Common myeloid progenitor, CD34-positive (primary cell): ENCODE measurements at places on chromosomes 11 and 22.

- DNase-seq: no peak
- no peaks in the 10 kb centered on the region for H3K27me3 ChIP-seq
- no peaks in the 10 kb centered on the region for H3K4me1 ChIP-seq
- peaks cover 6% of the 10 kb centered on the region for H3K36me3 ChIP-seq
- H3K4me3 ChIP-seq: no peak overlapping the region
- no peak overlapping the region for H3K27ac ChIP-seq
Observed at GRCh38 chr11:20493340-20493739, 105.8 kb downstream of the PRMT3 start.

DNA sequence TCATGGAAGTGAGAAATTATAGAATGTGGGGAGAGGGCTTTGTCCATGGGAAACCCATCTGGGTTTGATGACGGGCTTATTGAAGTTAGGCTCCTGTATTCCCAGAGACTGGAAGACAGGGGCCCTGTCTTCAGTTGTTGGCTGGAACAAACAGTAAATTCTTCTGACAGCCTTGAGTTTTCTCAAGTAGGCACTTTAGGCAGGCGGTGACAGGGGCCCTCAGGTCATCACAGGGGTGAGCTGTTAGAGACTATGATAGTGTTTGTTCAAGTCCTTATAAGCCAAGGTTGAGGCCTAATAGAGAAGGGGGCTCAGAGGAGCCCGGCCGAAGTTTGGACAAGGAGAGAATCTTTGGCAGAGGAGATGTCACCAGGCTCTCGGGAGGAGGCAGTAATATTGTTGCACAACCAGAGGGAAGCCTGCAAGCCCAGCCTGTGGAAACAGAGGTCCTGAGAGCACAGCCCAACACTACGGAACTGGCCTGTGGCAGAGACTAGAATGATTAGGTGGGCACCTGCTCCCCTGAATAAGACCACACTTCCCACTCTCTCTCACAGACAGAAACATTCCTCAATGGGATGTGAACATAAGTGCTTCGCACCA, 20.2 kb upstream of the IL17RA start:
- peaks cover 10% of the 10 kb centered on the region for H3K4me1 ChIP-seq
- H3K36me3 ChIP-seq: no peaks in the 10 kb centered on the region
- H3K4me3 ChIP-seq: no peak overlapping the region
- no peak overlapping the region for H3K27ac ChIP-seq
- DNase-seq: no peak

GRCh38 chr11:117643606-117644300, 153.3 kb downstream of the DSCAML1 start:
- no peak overlapping the region for H3K27ac ChIP-seq
- no peaks in the 10 kb centered on the region for H3K27me3 ChIP-seq
- no peak overlapping the region for H3K4me3 ChIP-seq
- H3K4me1 ChIP-seq: no peaks in the 10 kb centered on the region
- DNase-seq: no peak

DNA sequence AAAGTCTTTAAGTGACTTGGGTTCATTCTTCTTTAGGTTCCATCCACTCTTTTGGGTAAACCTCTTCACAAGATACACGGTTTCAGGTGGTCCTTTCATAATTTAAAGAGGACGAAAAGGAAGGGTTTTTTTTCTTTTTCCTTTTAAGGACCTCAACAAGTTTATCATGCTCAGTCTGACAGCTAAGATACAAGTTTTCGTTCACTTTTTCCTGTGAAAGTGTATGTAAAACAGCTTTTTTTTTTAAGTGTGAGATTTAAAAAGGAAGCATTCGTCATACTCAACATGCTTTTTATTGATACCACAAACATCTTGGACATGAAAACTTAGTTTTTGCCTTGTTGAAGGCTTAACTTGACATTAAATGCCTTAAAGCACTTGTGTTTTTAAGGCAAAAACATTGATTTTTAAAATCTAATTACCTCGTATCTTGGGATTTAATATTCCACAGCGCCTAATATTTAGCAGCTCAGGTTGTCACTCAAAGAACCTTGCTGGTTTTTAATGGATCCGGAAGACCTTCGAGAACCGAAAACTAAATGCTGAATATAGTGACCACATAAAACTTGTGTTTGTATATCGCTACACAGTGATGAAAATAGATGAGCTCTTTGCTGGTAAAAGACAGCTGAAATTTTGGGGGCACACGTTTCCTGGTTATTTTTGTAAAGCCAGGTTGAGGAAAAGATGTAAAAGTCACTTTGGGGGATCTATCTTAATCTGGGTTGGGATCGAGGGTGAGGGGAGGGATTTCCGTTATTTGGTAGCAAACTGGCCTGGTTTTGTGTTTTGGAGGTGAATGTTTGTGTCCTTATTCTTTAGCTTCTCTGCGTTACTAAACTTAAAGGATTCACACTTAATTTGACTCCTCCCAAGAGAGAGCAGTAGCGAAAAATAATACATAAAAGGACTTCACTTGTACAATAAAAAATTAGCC, 2.3 kb downstream of the PCF11 start:
- peaks cover 8% of the 10 kb centered on the region for H3K36me3 ChIP-seq
- DNase-seq: peak; percentile 7
- H3K4me1 ChIP-seq: peaks cover 37% of the 10 kb centered on the region
- peak overlapping the region; percentile 99 for H3K4me3 ChIP-seq
- peak overlapping the region; percentile 0 for H3K27ac ChIP-seq
- no peaks in the 10 kb centered on the region for H3K27me3 ChIP-seq

DNA sequence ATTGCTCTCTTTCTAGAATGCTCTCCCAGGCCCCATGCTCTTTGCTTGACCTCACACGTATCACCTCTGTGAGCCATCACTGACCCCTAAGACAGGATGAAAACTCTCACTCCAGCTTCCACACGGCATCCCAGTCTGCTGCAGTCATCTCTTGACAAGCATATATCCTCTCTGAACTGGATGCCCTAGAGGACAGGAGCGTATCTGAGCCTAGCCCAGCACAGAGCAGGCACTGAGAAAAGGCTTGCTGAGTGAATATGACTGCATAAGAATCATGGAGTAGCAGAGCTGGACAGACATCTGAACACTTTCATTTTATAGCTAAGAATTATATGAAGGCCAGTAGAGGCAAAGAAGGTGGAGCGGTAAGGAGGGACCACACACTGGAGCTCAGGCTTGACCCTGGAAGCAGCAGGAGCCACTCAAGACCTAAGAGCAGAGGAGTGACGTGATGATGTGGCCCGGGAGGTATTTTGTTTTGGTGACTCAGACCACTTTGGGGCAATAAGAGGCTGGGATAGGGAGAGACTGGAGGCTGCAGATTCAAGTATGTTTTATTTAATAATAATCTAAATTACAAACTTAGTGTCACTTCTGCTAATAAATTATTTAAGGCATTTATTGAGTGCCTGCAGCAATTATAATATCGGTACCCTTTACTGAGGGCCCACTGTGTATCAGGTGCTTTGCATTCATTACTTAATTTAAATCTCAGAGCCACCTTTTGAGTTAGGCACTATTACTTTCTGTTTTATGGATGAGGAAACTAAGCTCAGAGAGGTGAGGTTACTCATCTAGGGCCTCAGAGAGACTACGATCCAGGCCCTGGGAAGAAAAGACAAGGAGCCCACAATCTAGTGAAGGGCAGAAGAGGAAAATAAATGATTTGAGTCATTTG, 42.6 kb downstream of the MAP6 start:
- H3K27me3 ChIP-seq: no peaks in the 10 kb centered on the region
- H3K36me3 ChIP-seq: no peaks in the 10 kb centered on the region
- H3K27ac ChIP-seq: no peak overlapping the region
- H3K4me1 ChIP-seq: peaks cover 2% of the 10 kb centered on the region
- no peak for DNase-seq

DNA sequence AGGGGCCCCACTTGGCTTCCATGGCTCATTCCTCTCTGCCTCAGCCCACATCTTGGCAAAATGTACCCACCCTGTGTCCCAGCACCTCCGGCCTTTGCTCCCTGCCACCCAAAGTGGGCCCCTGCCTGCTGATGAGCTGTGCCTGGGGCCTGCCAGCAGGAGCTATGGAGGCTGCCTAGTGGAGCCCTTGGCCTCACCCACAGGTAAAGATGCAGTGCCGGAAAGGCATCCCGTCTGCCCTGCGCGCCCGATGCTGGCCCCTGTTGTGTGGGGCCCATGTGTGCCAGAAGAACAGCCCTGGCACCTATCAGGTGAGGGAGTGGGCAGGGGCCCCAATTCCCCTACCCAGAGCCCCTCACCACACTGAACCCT, 1.3 kb downstream of the TBC1D10C start:
- peaks cover 15% of the 10 kb centered on the region for H3K4me1 ChIP-seq
- peak overlapping the region; percentile 87 for H3K4me3 ChIP-seq
- peaks cover 9% of the 10 kb centered on the region for H3K36me3 ChIP-seq
- no peak for DNase-seq

DNA sequence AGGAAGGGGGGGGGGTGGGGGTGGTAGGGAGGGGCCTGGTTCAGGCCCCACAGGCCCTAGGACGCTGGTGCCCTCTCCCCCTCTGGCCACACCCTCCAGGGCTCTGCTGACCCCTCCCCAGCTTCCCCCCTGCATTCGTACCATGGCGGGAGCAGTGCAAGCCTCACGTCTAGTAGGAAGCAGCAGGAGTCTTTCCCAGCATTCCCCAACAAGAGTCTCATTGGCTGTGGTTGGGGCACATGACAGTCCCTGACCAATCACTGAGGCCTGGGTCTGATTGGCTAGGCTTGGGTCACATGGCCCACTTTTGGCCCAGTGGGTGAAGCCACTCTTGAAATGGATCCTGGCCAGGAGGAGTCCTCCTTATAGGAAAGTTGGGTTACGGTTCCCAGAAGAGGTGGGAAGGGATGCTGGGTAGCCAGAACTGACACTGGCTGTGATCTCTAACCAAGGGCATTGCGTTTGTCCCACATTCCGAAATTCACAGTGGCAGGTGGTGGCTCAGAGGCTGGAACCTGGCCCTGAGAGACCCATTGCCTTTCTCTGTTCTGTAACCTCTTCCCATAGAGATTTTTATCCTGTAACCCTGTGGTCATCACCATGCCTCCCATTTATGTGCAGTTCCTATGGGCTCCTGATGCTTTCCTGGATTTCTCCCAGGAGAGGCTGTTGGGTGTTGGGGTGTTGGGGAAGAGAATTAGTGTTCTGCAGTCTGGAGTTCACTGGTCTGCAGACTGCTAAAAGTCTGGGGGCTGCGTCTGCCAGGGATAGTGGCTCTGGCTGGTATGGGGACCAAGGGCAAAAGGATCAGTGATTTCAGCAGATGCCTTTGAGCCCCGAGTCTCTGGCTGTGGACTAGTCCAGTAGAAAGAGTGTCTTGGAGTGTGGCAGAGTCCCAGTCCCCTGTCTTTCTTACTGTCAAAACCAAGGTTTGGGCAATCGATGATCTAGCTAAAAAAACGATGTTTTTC, 58.9 kb upstream of the MYEOV start:
- no peaks in the 10 kb centered on the region for H3K27me3 ChIP-seq
- no peak overlapping the region for H3K27ac ChIP-seq
- no peak overlapping the region for H3K4me3 ChIP-seq
- H3K36me3 ChIP-seq: no peaks in the 10 kb centered on the region
- no peaks in the 10 kb centered on the region for H3K4me1 ChIP-seq

- H3K4me3 ChIP-seq: peak overlapping the region; percentile 58
- peaks cover 13% of the 10 kb centered on the region for H3K27me3 ChIP-seq
- DNase-seq: no peak
Observed at GRCh38 chr11:63915961-63916836, 765 bp downstream of the RCOR2 start.

- no peak overlapping the region for H3K4me3 ChIP-seq
- no peak overlapping the region for H3K27ac ChIP-seq
- DNase-seq: no peak
- no peaks in the 10 kb centered on the region for H3K36me3 ChIP-seq
- no peaks in the 10 kb centered on the region for H3K4me1 ChIP-seq
- no peaks in the 10 kb centered on the region for H3K27me3 ChIP-seq
Observed at GRCh38 chr11:2002807-2003206, 5.2 kb upstream of the H19 start.

DNA sequence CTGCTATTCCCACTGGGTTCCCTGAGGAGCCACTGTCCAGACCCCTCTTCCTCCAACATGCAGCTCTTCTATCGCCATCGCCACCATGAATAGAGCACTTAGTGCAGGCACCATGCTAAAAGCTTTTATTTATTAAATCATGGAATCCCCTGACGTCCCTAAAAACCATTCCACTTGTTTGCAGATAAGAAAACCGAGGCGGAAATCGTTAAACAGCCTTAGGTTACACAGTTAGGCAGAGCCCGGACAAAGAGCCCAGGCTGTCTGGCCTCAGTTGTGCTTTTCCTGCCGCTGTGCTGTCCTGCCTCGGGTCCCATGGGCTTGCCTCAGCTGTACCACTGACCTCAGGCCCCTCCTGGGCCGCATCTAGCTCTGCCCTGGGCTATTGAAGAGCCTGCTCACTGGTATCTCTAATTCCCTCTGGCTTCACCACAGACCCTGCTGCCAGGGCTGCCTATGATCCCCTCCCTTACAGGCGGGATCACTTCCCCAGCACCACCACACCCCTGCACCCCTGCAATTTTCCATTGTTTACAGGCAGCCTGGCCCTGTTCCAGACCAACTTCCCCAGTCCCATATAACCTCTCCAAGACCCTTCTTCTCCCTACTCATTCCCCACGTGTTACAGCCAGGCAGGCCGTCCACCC, 13.0 kb upstream of the TUB start:
- H3K4me3 ChIP-seq: no peak overlapping the region
- no peaks in the 10 kb centered on the region for H3K27me3 ChIP-seq
- no peaks in the 10 kb centered on the region for H3K36me3 ChIP-seq
- H3K4me1 ChIP-seq: no peaks in the 10 kb centered on the region
- no peak for DNase-seq

GRCh38 chr22:38704654-38705234, 1.0 kb upstream of the GTPBP1 start:
- peaks cover 6% of the 10 kb centered on the region for H3K36me3 ChIP-seq

- H3K27ac ChIP-seq: no peak overlapping the region
- no peak for DNase-seq
- H3K27me3 ChIP-seq: no peaks in the 10 kb centered on the region
- H3K4me1 ChIP-seq: peaks cover 10% of the 10 kb centered on the region
Observed at GRCh38 chr11:57303990-57304579, 20.7 kb downstream of the TNKS1BP1 start.

- no peaks in the 10 kb centered on the region for H3K27me3 ChIP-seq
- no peaks in the 10 kb centered on the region for H3K4me1 ChIP-seq
- H3K36me3 ChIP-seq: no peaks in the 10 kb centered on the region
Observed at GRCh38 chr11:11980841-11981308, 27.6 kb downstream of the DKK3 start.

- H3K4me1 ChIP-seq: peaks cover 29% of the 10 kb centered on the region
- H3K4me3 ChIP-seq: no peak overlapping the region
- no peaks in the 10 kb centered on the region for H3K36me3 ChIP-seq
- H3K27ac ChIP-seq: no peak overlapping the region
- no peak for DNase-seq
- no peaks in the 10 kb centered on the region for H3K27me3 ChIP-seq
Observed at GRCh38 chr11:102591160-102591718, 33.9 kb downstream of the MMP20 start.

- no peaks in the 10 kb centered on the region for H3K36me3 ChIP-seq
- H3K27me3 ChIP-seq: no peaks in the 10 kb centered on the region
- H3K4me3 ChIP-seq: no peak overlapping the region
- no peak for DNase-seq
- H3K27ac ChIP-seq: no peak overlapping the region
Observed at GRCh38 chr11:8321876-8322275, 58.2 kb upstream of the LMO1 start.
